WTC11 (cell line): ENCODE measurements at places on chromosomes 3 and 15.

- no peak for DNase-seq
Observed at GRCh38 chr15:62777671-62778070, 264.9 kb upstream of the TPM1 start.

DNA sequence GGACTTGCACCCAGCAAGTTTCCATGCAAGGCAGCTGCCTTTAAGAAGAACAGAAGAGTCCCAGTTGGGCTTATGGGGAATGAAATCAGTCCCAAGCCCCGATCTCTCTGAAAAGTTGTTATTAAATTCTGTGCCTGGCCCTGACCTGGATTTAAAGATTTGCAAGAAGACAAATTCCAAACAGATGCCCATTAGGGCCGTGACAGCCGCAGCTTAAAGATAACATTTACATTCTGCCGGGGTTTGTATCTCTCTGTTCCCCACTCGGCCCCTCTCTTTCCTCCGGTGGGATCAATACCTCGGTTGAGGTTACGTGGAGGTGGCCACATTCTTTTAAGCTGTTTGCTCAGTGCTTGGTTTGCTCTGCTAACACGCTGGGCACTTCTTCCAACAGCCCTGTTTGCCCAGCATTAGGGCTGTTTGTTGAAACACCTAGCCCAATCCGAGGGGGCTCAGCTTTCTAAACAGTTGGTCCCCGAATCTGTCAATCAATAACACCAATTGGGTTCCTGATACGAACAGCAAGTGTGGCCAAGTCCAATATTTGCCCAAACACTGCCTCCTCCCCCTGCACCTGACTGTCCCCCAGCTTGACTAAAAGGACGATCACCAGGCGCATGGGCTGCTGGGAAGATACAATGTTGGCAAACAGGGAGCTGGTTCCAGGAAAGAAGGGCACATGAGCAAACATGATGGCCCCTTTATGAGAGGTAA is 108.6 kb downstream of the RPLP1 start:
- DNase-seq: no peak

- DNase-seq: peak; percentile 54
Observed at GRCh38 chr15:96341513-96342405, 11.3 kb downstream of the NR2F2 start.

GRCh38 chr3:99498550-99499234 is 139.7 kb upstream of the COL8A1 start:
- no peak for DNase-seq

DNA sequence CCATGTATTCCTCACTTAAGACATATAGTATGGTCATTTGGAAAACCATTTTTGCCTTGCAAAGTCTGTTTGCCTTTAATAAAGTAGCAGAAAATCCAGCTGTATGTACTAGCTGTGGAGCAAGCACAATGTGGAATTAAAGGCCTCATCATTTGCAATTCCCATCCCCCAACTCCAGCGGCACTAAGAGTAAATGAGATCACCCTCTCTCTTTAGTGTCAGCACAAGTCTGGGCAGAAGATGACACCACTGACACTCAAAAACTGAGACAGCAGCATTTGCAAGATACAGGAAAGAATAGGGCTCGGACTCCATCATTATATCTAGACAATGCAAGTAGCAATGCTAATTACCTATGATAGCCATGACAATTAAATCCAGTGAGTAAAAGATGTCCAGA is 24.7 kb upstream of the DYNC1LI1 start:
- DNase-seq: no peak

- DNase-seq: peak; percentile 47
Observed at GRCh38 chr3:137647179-137647578, 116.9 kb upstream of the SOX14 start.

DNA sequence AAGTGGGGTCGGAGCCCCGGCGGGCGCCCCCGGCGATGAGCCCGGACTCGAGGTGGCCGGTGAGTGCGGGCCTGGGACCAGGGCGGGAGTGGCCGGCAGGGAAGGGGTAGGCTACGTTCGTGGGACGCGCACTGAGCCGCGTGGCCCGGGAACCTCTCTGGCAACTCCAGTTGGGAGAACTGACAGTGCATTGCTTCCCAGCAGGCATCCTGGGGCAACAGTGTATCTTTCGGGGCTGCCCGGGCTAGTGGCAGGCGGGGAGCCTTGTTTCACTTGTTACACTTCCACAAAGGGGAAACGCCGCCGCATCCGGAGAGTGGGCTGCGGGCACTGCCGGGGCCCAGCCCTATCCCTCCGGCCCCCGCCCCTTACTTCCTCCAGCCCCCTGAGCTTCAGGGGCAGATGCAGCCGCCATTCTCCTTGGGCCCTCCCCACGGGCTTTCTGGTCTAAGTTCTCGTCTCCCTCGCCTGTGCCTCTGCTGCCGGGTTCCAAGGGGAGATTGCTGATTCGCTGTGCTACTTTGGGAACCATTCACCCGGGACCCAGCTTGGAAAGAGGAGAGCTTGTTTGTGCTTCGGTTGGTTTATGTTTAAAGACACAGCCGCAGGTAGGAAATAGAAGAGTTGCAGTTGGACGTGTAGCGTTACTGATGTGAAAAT is 675 bp downstream of the BRPF1 start:
- DNase-seq: peak; percentile 21

DNA sequence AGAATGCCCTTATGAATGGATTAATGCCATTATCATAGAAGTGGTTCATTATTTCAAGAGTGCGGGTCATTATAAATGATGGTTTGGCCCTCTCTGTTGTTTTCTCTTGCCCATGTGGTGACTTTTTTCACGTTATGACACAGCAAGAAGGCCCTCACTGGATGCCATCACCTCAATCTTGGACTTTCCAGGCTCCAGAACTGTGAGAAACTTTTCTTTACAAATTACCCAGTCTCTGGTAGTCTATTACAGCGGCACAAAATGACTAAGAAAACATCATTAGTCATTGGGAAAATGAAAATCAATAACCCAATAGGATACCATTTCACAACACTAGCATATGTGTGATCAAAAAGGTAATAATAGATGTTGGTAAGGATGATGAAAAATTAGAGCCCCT is 119.0 kb upstream of the LPP start:
- DNase-seq: no peak

- DNase-seq: no peak
Observed at GRCh38 chr3:95341314-95341713, 1278.5 kb downstream of the NSUN3 start.

DNA sequence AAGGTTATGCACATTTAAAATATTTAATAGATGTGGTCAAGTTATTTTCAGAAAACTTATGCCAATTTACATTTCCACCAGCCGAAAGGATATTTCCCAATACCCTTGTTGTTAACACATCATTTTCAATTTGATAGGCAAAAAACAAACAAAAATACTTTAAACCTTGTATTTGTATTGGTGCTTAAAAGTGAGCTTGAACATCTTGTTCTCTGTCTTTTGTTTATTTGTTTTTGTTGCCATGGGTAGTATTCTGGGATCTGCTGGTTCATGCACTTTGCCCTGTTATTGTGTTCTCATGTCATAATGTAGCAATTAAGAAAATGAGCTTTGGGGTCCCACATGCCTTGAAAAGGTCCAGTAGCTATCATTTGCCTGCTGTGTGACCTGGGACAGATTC is 191.4 kb downstream of the LRTM1 start:
- no peak for DNase-seq

DNA sequence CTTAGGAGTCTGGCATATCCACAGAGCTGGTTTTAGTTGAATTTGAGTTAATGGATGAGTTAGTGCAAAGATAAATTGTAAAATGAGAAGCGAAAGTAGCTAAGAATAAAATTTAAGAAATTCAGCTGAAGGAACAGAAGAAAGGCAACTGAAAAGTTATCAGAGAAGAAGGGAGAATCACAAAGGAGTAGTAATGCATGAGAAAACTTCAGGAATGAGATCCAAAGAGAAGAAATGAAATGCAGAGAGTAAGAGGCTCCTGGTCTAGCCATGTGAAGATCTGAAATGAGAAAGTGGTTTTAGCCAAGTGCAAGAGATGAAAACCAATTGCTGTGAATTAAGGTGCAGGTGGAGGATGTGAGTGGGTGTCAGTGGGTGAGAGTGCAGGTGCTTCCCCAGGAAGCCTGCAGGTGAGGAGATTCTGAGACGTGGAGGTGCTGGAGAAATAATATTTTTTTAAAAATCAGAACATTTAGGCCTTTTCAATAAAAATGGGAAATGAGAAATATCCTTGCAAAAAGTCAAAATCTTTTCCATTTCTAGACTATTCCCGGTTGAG is 18.5 kb downstream of the KBTBD8 start:
- no peak for DNase-seq

GRCh38 chr15:72912996-72913395 is 129.4 kb upstream of the ADPGK start:
- no peak for DNase-seq

DNA sequence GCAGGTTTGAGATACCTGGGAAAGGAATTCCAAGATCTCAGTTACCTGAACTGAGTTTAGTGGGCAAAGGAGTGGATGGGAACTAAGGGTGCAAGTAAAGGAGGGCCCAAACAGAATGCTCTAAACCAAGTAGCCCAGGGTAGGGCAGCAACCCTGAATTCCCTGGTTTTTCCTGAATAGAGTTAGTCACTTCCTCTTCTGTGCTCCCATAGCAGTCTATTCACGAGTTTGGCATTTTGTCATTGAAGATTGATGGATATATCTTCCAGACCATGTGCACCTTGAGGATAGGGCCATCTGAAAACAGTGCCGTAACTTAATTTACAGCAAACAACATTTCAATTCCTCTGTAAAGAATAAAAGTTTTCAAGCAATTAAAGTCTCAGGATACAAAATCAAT is 18.5 kb upstream of the PTX3 start:
- DNase-seq: no peak

DNA sequence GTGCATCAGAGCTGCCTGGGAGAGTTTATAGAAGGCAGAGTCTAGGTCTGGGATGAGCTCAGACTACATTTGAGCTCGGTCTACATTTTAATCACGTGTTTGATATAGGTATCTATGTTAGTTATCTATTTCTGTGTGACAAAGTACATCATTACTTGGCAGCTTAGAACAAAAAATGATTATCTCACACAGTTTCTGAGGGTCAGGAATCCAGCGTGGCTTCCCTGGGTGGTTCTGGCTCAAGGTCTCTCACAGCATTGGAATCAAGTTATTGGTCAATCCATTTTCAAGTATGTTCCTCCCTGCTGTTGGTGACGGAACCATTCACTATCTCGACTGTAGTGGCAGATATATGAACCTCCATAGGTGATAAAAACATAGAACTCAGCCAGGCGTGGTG is 71.7 kb downstream of the ABHD5 start:
- no peak for DNase-seq

GRCh38 chr3:141578202-141578973 is 91.6 kb downstream of the RASA2 start:
- no peak for DNase-seq

DNA sequence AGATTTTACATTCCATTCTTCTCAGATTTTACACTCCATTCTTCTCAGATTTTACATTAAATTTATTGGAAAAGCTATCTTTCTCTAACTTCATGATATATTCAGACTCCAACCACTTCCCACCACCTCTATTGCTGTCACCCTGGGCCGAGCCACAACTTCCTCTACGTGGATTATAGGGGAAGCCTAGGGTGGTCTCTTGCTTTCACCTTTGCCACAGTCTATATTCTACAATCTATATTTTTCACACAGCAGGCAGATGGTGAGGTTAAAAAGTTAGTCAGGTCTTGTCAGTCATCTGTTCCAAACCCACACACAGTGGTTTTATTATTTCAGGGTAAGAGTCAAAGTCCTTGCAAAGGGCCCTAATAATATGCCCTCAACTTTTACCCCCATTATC is 370.8 kb upstream of the SUCLG2 start:
- no peak for DNase-seq
